ENCODE measurements at places on chromosomes 2 and 18.

- no peak for DNase-seq
These were observed 97.9 kb upstream of the ALKAL2 start for GRCh38 chr2:385785-386184.

GRCh38 chr18:34315591-34316352 lies 91.1 kb upstream of the NOL4 start:
- DNase-seq, result no peak

DNA sequence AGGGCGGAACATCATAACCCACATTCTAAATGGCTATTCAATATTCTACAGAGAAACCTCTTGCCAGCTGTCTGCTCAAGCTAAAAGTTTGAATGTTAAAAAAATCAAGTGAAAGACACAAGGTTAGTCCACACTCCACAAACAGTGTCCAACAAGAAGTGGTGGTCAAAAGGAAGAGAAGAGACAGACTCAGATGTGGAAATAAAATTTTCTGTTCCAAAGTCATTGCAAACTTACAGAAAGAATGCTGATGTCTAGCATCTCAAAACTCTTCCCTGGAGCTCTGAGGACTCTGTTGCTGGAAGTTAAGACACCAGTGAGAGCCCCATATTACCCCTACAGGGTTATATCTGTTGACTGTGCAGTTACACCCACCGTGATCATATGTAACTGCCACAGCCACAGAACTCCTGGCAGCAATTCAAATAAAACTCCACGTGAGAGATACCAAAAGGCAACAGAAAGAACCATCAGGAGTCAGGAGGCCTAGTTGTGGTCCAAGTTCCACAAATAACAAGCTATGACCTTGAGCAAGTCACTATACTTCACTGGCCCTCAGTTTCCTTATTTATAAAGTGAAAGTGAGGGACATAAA lies 60.9 kb downstream of the AAK1 start:
- peak; percentile 89 for DNase-seq

- DNase-seq, result no peak
These were observed 602.2 kb downstream of the FBXO15 start for GRCh38 chr18:73545472-73545871.

DNA sequence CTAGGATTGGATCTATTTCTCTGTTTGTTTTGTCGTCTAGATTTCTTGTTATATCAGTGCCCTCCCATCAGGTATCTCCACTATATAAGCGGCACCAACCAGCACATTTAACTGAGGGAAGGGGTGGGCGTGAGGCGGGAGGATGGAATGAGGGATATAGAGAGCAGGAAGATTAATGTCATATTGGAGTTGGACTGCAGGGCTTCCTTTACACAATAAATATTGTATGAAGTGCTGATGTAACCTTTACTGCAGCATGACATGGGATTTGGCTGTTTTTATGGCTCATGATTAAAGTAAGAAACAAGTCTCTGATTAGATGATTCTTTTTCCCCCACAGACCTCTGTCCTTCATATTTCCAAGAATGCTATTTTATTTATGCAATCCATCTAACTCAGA lies 54.8 kb downstream of the TMEM200C start:
- DNase-seq, result no peak

DNA sequence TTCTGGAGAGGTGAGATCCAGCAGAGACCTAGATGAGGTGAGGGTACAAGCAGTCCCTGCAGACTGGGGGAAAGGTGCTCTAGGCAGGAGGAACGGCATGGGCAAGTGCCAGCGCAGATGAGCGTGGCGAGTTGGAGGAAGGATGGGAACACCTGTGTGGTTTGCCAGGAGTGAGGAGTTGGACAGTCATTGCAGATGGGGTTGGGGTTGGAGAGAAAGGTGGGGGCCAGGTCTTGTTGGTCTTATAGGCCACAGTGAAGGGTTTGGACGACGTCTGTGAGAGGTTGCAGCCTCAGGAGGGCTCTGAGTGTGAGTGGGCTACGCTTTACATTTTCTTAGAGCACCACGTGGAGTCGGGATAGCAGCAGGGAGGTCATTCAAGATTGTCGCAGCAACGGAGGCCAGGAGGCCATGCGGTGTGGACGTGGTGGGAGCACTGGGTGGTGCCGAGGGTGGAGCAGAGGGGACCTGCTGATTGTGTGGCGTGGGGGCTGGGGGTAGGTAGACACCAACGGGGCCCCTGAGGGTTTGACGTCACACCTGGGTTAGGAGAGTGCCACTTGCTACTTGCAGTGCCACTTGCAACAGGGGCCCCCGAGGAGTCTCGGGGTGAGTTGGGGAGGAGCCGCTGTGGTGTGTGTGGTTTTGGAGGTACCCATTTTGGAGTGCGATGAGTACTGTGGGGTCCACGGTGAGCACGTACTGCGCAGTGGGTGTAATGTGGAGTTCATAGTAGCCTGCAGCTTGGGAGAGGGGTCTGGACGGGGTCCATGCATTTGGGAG lies 66.2 kb downstream of the LPIN1 start:
- no peak for DNase-seq

- no peak for DNase-seq
These were observed 137.3 kb upstream of the NFATC1 start for GRCh38 chr18:79258447-79258846.

DNA sequence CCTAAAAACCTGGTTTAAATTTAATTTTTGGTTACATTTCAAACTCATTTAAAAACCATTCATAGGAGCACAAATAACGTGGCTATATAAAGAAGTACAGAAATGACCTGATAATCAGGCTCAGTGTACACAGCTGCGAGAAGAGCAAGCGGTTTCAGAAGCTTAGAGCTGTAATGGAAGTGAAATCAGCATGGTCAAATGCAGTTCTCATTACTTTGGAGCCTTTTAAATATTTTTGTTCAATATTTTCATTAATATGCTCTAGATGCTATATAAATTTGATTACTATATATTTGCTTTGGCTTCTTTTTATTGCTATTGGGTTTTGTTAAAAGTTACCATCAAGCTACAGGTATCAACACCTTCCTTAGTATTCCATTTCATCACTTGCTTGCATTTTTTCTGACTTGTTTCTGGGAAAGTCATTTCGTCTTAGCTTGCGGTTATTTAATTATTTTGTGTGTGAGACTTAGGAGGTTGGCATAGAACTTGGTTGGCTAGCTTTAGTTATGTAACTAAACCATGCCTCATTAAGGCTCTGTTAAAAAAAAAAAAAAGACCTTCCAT lies 58.7 kb downstream of the AFTPH start:
- no peak for DNase-seq

DNA sequence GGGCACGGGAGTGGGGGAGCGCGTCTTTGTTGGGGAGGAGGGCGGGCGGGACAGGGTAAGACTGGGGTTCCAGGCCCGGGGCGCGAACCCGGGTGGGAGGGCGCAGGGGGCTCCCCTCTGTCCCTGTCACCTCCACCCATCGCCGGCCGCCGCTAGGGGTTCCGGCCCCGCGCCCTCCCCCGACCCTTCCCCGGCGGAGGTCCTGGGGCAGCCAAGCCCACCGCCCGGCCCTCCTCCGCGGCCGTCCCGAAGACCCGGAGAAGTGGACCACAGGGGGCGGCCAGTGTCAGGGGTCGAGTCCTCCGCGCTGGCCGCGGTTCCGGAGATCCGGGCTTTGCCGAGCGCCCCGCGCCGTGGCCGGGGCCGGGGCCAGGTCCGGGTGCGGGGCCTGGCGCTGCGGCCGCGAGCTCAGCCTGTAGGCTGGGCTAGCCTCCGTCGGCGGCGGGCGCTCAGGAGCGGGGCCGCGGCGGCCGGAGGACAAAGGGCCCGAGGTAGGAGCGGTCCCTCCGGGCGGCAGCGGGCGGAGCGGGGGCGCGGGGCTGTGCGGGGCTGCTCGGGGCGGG lies 16.6 kb upstream of the E2F6 start:
- no peak for DNase-seq

DNA sequence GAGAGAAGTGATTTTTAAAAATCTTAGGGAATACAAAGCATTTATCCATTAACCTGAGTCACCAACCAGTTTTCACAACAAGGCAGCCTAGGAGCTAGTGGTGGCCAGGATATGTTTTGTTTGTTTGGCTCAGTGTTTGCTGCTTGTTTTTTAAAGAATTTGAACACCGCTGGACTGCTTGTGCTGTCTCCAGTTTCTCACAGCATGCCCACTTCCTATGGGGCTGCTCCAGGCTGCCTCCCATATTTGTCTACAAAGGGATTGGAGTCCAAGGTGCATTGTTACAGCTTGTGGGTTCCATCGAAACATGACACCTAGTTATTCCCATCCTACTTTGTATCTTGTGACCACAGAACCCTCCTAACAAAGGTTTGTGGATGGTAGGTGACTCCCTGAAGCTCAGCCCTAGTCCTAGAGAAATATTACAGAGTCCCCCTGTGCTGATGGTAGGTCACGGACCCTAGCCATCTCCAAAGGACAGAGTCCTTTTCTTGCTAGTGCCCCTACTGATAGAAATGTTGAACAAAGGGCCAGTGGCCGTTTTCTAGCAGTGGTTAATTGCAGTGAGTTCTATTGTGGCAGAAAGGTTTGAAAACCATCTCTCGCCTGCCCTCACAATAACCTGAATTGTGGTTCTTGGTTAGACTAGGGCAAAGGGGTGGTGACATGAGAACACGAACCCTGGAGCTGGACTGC lies 23.2 kb downstream of the GPR39 start:
- DNase-seq, result no peak

DNA sequence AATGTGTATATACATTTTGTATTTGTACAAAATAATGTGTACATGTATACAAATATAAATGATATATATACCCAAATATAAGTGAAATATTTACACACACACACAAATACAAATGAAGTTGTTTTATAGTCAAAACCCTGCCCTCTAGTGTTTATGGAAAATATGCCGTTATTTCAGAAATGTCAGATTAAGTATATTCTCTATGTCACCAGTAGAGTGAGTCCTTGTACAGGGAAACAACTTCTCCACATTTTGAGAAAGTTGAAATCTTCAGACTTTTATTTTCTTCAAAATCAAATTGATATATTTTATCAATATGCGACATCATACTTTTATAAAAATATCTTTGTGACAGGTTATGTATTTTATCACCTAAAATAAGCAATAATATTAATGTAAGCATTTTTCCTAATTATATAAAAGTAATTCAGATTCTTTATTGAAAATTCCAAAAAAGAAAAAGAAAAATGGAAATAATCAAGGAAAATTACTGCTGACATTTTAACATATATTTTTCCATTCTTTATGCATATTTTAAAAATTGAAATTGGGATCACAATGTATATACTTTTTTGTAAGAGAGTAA lies 22.4 kb downstream of the ARL6IP6 start:
- DNase-seq, result peak; percentile 80

DNA sequence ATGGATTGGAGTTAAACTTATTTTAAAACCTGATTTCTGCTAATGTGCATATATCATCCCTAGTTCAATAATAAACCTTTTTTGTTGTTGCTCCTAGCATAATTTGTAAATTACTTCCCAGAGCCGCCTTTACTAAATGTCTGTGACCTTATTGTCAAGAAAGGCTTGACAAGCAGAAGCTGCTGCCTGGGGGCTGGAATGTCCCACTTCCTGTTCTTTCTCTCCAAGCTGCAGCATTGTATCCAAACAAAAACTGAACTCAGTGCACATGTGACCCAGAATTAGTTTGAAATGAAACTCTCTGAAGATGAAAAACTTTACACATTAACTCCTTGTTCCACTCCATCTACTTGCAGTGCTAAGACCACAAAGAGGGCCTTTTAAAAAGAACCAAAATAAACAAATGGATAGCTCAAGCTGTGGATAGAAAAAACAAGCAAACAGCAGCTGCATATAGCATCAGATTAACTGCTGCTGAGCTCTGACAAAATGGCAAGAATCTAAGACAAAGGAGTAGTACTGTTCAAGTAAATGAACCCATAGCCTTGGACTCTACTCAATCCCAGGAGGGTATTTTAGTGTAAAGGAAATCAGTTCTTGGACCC lies 99.8 kb upstream of the NEUROD1 start:
- DNase-seq, result peak; percentile 24

- DNase-seq, result no peak
These were observed 88.5 kb upstream of the GLS start for GRCh38 chr2:190791976-190792575.

DNA sequence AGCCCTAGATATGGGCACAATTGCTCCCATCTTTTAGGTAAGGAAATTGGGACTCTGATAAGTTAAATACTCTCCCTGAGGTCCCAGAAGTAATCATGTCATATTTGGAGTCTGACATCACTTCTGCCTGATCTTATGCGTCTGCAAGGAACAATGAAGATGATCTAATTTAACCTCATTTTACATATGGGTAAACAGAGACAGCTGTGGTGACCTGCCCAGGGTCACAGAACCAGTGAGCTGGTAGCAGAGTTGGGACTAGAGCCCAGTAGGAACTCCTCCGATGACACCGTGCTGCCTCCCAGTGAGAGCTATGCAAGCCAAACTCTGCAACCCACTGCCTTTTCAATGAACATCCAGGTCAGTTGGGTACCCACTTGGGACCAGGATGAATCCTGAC lies 17.8 kb downstream of the CTAGE1 start:
- DNase-seq, result no peak

DNA sequence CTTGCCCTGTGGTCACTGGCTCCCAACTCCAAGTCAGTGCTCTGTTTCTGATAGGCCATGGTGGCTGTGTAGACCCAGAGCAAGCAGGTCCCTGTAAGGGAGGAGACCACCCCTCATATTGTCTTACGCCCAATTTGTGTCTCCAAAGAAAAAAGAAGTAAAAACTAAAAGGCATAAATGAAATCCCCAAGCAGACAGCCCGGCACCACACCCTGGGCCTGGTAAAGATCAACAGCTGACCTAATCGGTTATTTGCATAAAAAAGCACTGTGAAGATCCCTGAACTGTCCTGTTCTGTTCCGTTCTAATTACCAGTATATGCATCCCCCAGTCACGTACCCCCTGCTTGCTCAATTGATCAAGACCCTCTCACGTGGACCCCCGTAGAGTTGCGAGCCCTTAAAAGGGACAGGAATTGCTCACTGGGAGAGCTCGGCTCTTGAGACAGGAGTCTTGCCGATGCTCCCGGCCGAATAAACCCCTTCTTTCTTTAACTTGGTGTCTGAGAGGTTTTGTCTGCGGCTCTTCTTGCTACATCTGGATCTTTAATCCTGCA lies 364.1 kb upstream of the HS6ST1 start:
- no peak for DNase-seq

DNA sequence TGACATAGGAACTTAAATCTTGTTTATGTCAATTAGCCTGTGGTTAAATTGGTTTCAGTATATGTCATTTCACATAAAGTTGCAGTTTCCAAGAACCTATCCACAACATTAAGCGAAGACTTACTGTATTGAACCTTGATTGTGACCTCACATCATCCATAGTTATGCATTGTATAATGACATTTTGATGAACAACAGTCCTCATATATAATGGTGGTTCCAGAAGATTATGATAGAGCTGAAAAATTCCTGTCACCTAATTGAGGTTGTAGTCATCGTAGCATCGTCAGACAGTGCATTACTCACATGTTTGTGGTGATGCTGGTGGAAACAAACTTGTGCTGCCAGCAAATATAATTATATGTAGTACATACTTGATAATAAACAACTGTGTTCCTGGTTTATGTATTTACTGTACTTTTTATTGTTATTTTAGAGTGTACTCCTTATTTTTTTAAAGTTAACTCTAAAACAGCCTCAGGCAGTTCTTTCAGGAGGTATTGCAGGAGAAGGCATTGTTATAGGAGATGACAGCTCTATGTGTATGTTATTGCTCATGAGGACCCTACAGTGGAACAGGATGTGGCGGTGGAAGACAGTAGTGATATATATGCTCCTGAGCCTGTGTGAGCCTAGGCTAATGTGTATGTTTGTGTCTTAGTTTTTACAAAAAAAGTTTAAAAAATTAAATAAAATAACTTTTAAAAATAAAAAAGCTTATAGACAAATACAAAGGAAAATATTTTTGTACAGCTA lies 56.6 kb downstream of the UBE2E3 start:
- no peak for DNase-seq

Data from common myeloid progenitor, CD34-positive (primary cell).